ELF-1 (cell line): ENCODE measurements at places on chromosomes 7 and 10.

DNA sequence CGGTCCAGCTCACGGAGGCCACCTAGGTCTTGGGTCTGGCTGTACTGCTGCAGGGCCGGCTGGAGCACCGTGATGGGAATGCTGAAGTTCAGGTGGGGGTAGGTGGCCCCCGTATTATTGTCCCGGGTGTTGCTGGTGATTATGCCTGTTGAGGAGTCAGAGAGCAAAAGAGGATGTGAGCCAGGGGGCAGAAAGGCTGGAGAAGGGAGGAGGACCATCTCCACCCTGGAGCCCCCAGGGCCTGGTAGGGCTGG is 6.6 kb downstream of the TYSND1 start:
- DNase-seq, result no peak

GRCh38 chr10:6300106-6300783 is 97.5 kb downstream of the PFKFB3 start:
- DNase-seq, result no peak

DNA sequence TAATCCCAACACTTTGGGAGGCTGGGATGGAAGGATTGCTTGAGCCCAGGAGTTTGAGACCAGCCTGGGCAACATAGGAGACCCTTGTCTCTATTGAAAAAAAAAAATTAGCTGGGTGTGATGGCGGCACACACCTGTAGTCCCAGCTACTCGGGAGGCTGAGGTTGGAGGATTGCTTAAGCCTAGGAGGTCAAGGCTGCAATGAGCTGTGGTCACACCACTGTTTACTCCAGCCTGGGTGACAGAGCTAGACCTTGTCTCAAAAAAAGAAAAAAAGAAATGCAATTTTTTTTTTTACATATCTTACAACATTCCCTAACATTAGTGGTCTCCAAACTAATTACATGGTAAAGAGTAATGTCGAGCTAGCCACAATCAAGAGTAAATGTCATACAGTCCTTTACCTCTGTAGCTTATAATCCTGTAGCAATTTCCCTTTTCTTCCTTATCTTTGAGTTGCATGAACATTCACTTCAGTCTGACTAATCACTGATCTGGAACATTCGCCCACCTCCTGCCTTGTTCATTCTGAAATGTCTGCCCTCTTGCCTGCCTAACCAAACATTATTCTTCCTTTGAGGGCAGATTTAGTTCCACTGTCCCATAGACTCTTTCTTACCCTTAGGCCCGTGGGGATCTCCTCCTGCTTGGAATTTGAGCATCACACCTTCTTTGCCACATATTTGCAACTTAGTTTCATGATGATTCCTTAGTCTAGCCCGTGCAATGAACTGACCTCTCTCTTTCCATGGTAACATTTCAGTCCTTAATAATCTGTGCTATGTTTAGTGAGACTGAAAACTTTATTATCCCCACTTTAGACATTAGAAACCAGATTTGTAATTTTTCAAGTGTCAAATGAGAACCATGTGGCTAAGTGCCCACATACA is 4.8 kb upstream of the VCL start:
- DNase-seq, result no peak

- DNase-seq, result no peak
Observed at GRCh38 chr7:152862856-152863255, 103.3 kb downstream of the ACTR3B start.

- DNase-seq, result peak; percentile 65
Observed at GRCh38 chr10:67606572-67606971, 89.4 kb downstream of the CTNNA3 start.
